ENCODE measurements at places on chromosomes 2 and 18. TPM values are rescaled to one million over a fixed set of nuclear protein-coding genes. Genes with fewer than 3 reads are reported as not detected.
A peak's percentile ranks its signal among the peaks of the same experiment; 100 is the strongest.

Gene CD226
- 0.23 TPM for total RNA-seq

Gene CAPN14
- total RNA-seq: not detected

Gene IHH
- not detected for total RNA-seq

Gene AKAIN1
- total RNA-seq: not detected

Gene RUFY4
- not detected for total RNA-seq

Gene CCDC74B
- total RNA-seq: 49.5 TPM

Gene GREB1
- total RNA-seq: 6.6 TPM

Gene HES6
- total RNA-seq: 4.8 TPM

Gene CFC1
- not detected for total RNA-seq

Gene PROKR1
- total RNA-seq: not detected

Gene MC5R
- not detected for total RNA-seq

Gene AOX1
- total RNA-seq: 0.06 TPM

Gene SMC6
- 9.2 TPM for total RNA-seq

Gene LPIN2
- 17.1 TPM for total RNA-seq

- DNase-seq: no peak
Observed at GRCh38 chr18:63683890-63684289, 18.9 kb upstream of the SERPINB11 start.

- peak; percentile 32 for DNase-seq
Observed at GRCh38 chr2:42238644-42239288, 69.6 kb downstream of the EML4 start.

DNA sequence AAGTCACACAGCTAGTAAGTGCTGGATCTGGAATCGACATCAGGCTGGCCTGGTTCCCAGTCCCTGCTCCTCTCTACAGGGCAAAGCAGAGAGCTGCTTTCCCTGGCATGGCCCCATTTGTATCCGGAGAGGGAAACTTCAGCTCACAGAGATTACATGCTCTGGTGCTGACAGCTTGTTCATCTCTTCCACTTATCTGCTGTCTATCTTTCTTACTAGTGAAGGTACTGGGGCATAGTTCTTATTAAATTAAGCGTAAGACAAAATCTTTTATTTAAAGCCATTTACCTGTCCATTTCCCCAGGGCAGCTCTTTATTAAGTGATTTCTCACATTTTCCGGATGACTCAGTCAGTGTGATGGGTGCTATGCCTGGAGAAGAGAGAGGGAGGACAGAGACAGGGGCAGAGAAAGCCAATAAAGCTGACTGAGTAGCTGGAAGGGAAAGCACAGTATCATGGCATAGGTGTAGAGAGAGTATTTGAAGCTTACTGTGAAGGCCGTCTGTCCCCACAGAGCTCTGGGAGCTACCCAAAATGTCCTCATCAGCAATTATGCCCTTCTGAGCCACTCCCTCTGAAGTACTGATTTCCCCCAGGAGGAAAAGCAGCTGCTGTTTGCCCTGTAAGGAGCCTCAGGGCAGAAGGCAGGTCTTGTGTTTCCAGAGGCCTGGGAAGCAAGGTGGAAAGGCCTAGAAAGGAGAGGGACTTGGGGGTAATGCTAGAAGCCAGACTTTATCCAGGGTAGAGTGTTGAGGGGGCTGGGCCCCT lies 44.1 kb upstream of the EPAS1 start:
- no peak for DNase-seq

DNA sequence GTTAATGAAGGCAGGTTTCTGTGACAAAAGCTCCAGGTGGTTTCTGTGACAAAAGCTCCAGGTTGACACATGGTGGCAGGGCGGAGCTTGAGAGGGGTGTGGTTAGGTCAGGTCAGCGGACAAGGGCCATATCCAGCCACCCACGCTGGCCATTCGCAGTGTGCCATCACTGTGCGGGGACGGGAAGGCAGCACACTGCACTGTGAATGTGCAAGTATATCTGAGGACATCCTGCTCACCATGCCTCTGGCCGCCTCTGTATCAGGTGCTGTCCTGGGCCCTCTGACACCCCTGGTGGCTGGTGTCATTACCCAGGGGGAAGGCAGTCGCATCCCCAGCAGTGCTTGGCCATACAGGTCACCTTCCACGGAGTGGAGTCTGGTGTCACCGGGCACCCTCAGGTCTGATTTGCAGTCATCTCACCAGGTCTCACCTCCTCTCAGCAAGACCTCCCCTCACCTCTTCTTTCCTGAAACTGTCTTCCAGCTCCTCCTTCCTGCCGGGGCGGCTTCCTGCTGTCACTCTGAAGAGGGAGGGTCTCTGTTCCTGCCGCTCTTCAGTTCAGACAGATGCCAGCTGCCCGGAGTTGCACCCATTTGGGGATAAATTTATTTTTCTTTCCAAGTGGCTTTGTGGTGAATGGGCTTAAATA lies 34.9 kb downstream of the CTIF start:
- no peak for DNase-seq

DNA sequence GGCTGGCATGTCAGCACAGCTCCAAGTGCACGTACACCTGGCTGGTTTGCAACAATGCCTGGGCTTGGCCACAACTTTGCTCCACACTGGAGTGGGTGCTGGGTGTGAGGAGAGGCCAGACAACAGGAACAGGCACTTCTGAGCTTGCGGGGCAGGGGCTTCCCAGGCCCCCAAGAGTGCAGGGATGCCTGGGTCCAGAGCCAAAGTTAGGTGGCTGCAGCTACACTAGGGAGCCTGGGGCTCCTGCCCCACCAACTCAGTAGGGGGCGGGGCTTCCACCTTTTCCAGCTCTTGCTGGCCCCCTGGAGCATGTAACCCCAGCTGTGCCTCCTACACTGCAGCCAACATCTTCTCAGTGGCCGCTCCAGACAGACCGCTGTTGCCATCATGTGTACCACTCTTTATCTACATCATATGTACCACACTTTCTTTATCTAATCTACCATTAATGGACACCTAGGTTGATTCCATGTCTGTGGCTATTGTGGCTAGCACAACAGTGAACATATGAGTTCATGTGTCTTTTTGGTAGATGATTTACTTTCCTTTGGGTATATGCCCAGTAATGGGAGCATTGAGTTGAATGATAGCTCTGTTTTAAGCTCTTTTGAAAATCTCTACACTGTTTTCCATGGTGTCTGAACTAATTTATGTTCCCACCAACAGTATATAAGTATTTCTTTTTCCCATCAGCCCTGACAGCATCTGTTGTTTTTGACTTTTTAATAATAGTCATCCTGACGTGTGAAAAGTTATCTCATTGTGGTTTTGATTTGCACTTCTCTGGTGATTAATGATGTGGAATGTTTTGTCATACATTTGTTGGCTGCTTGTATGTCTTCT lies 87.9 kb downstream of the ZNF804A start:
- no peak for DNase-seq

DNA sequence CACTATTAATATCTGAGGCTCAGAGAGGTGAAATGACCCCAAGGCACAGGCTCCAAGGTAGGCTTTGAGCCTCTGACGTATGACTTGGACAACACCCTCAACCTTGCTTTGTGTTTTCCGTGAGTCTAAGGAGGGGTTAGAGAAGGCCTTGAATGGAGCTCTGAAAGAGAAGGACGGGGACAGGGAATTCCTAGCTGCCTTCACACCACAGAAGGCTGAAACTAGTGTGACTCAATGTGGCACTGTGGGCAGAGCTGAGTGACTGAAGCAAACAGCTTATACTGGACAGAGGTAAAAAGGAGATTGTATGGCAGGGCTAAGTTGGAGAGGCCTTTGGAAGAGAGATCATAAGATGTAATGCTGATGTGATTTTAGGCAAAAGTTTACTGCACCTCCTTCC lies 3.5 kb upstream of the NCK2 start:
- no peak for DNase-seq

GRCh38 chr2:120920454-120921148 lies 184.9 kb downstream of the GLI2 start:
- DNase-seq: no peak

DNA sequence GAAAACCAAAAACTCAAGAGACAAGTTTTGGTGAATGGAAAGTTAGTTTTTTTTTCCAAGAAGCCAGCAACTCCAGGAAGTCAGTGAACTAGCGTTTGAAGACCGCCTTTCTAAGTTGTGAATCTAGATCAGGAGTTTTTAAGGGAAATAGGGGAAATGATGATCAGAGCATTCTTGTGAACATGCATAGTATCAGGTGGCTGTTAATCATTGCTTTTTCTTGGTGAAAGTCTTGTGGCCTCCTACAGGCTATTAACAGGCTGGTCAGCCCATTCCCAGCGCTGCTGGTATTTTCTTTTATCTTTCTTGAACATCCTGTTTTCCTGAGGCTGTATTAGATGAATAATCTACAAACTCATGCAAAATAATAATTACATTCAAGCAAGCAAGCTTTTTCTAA lies 155.8 kb downstream of the PTPRM start:
- DNase-seq: no peak

- no peak for DNase-seq
Observed at GRCh38 chr2:149572102-149572953, 15.2 kb downstream of the MMADHC start.

- no peak for DNase-seq
Observed at GRCh38 chr2:160036736-160037135, 25.7 kb downstream of the PLA2R1 start.

GRCh38 chr2:175606010-175606841 lies 395.8 kb downstream of the LNPK start:
- DNase-seq: no peak

- DNase-seq: no peak
Observed at GRCh38 chr2:108304975-108305374, 16.3 kb downstream of the SULT1C2 start.

GRCh38 chr2:237700512-237701032 lies 73.2 kb downstream of the LRRFIP1 start:
- DNase-seq: peak; percentile 55

- no peak for DNase-seq
Observed at GRCh38 chr2:196988639-196989038, 62.1 kb upstream of the PGAP1 start.

- peak; percentile 13 for DNase-seq
Observed at GRCh38 chr2:150620855-150621254, 133.4 kb upstream of the RND3 start.

- DNase-seq: no peak
Observed at GRCh38 chr18:23881778-23882177, 132.8 kb upstream of the TTC39C start.

- DNase-seq: no peak
Observed at GRCh38 chr18:63054901-63055584, 264.5 kb downstream of the BCL2 start.

DNA sequence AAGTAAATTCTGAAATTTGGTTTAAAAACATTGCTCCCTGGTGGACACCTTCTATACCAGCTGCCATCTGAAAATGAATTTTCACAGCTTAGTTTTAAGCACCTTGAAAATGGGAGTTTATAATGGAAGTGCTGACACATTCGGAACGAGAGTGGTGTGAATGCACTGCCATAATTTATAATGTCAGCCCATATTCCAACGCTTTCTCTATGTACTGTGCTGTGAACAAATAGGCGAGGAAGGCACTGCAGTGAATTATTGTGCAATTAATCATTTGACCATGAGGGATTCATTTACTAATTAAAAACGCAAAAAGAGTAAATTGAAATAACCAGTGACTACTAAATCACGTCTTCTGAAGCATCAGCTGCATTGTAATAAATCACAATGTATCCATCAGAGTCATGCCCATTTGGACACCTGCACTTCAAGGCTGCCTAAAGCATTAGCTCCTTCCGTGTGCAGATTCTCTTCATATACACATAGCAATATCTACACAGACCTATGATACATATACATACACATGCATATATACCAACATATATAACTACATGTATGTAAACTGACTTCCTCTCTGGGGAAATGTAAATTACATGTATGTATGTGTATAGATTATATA lies 699.8 kb downstream of the GALR1 start:
- no peak for DNase-seq

DNA sequence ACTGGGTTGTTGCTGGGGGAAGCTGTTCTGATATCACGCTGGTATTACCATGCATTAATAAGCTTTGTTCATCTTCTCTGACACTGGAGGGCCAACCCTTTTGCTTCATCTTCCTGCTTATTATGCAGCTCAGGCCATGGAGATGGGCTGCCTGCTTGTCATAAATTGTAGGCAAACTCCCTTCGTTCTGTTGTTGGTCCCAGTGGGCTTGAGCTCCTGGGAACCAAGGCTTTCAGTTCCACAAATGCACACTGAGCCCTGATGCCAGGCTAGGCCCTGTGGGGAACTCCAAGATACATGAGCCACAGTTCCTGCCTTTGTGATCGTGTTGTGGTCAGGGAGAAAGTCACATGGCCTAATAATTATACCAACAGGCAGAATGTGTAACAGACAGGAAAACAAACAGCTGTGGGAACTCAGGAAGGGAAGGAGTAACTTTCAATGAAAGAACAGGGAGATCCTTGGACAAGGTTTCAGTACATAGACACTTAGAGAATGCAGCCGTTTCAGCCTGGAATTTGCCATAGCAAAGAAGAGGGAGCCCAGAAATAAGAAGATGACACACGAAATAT lies 49.0 kb upstream of the BCL2L11 start:
- peak; percentile 92 for DNase-seq

- no peak for DNase-seq
Observed at GRCh38 chr2:74457549-74458131, 598 bp upstream of the WBP1 start.

DNA sequence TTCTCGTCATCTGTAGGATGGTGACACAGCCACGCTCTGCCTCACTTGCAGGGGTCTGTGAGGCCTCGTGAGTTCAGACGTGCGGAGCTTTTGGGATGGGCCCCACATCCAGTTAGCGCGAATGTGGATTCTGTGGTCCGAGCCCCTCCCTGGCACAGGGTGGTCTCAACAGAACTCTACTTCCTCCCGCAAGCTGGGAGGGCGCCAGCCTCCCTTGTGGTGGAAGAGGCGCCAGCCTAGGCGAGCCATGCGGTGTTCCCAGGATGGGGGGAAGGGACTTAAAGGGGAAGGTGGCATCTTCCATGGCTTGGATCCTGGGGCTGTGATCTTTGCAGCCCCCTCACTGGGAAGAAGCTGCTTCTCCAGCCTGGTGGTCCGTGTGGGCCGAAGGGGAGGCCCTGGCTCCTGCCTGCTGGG lies 1.4 kb downstream of the SNORC start:
- DNase-seq: no peak

- DNase-seq: peak; percentile 63
Observed at GRCh38 chr18:32735781-32736180, 37.0 kb downstream of the KLHL14 start.

GRCh38 chr2:232348936-232349335 lies 29.6 kb upstream of the ALPP start:
- peak; percentile 50 for DNase-seq

- DNase-seq: peak; percentile 85
Observed at GRCh38 chr2:69694894-69695849, 46.8 kb upstream of the ANXA4 start.

- DNase-seq: no peak
Observed at GRCh38 chr2:9474361-9475057, at the start of gene IAH1. TSS of gene IAH1 (plus strand) at chr2:9474551. CDS start at chr2:9474567, 16 bp downstream.

DNA sequence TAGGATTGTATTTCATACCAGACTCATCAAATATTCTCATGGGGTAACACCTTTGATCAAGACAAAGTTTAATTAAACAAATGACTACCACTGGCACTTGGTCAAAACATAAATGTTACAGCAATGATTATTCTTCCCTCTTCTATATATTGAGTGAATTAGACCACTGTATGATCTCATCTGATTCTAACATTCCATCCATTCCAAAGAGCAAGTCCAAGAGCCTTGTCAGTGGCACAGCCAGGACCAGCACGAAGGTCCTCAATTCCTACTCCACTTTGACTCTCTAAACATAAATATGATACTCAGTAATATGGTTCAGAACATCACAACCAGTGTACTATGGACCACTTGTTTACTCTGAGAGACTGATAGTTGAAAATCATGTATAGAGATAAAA lies 86.4 kb downstream of the AP1S3 start:
- DNase-seq: no peak

GRCh38 chr2:190325588-190325987 lies 6.0 kb upstream of the HIBCH start:
- DNase-seq: no peak

GRCh38 chr2:126653761-126654160 lies 2.2 kb upstream of the GYPC start:
- DNase-seq: no peak

Measured in H4 (cell line).